ENCODE measurements at places on chromosomes 2 and 18. TPM values are rescaled to one million over a fixed set of nuclear protein-coding genes. Genes with fewer than 3 reads are reported as not detected.

MARS2 gene
- 19.5 TPM for total RNA-seq

RTP5 gene
- total RNA-seq = not detected

ARHGAP28 gene
- total RNA-seq = not detected

DNA sequence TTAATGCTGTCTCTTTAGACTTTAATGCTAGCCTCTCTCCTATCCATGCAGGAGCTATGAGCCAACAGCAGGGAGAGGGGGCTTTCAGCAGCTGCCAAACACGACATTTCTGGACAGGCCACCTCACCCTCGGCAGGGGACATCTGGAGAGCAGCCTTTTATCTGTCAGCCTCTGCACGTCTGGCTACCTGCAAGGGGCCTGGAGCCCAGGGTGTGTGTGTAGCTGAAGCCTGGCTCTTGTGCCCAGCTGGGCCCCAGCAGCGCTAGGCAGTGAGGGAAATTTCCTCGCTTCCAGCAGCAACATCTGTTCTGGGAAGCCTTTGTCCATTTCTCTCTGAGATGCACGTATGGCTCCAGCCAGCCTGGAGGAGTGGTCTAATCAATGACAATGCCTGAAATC, 728.7 kb upstream of the ID2 start:
- H3K27me3 ChIP-seq = no peaks in the 10 kb centered on the region
- no peak for DNase-seq
- H3K4me1 ChIP-seq = peaks cover 14% of the 10 kb centered on the region
- no peak overlapping the region for H3K27ac ChIP-seq
- no peaks in the 10 kb centered on the region for H3K36me3 ChIP-seq

Measured in HepG2 (cell line).